ENCODE measurements at places on chromosomes 13 and 19.

GRCh38 chr13:76709851-76710250 is 176.4 kb downstream of the KCTD12 start:
- DNase-seq: no peak

GRCh38 chr13:35888457-35888883 is 242.7 kb downstream of the DCLK1 start:
- no peak for DNase-seq

DNA sequence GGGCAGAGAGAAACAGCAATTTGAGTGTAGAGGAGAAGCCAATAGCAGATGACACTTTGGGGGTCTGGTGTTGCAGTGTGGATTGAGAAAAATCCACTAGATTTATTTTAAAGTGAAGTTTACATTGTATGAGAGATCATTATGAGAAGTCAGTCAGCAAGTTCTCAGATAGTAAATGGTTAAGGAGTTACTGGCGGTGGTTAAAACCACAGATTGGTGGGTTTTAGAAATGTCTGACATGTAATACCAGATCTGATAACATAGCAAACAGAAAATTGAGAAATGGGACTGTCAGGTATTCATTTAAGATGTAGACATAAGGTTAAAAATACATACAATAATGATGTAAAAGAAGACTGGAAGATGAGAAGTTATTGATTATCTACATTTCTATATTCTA is 7.2 kb downstream of the ABHD13 start:
- DNase-seq: no peak

DNA sequence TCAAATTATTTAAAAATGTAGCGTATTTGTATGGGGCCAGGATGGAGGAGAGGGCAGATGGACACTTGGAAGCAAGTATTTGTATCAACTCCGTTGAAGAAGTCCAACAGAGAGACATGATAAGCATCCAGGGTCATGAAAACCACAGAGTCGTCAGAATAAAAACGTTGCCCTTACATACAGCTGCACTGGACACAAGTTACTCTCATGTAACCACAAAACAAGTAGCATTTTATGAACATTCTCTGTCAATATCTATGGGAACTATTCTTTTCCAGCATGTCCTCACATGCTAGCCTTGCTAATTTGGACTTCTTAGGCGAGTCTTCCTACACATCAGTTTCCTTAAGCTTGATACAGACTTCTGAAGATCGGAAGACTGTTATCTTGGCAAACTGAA is 35.0 kb downstream of the EFNB2 start:
- no peak for DNase-seq

GRCh38 chr13:110653271-110653670 is 37.9 kb downstream of the NAXD start:
- DNase-seq: no peak

DNA sequence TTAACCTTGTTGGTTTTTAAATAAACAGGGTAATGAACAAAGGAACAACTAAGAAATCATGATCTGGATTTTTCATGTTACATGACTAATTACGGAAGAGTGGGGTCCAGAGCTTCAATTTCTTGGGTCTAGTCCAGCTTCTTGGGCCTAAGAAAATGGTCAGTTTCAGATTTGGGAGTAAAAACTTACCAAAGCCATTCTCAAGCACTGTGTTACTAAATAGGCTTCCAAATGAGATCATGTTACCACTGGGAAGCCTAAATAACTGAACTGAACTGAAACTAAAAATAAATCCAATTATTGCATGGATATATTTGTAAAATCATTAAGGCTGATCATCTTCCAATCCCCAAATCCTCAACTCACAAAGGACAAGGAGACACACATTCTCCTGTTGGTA is 13.9 kb downstream of the TBC1D4 start:
- no peak for DNase-seq

- DNase-seq: no peak
Measured at GRCh38 chr13:33545492-33545891, 259.9 kb upstream of the STARD13 start.

DNA sequence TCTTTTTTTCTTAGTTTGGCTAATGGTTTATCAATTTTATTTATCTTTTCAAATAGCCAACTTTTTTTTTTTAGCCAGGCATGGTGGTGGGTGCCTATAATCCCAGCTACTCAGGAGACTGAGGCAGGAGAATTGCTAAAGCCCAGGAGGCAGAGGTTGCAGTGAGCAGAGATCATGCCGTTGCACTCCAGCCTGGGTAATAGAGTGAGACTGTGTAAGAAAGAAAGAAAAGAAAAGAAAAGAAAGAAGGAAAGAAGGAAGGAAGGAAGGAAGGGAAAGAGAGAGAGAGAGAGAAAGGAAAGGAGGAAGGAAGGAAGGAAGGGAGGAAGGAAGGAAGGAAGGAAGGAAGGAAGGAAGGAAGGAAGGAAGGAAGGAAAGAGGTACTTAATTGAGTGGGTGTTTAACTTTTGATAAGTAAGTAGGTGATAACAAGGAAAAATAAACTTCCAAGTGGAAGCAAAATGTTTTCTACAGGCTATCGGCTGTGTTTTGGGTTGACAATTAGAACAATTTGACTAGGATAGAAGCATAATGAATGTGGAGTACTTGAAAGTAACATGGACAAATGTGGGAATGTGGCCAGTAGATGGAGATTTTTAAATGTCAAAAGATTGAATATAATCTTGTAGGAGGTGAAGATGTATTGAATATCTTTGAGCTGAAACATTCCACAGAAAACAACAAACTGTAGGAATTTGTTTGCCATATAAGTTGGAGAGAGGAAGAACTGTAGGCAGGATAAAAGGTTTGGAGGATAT is 62.8 kb upstream of the MYO16 start:
- DNase-seq: no peak

DNA sequence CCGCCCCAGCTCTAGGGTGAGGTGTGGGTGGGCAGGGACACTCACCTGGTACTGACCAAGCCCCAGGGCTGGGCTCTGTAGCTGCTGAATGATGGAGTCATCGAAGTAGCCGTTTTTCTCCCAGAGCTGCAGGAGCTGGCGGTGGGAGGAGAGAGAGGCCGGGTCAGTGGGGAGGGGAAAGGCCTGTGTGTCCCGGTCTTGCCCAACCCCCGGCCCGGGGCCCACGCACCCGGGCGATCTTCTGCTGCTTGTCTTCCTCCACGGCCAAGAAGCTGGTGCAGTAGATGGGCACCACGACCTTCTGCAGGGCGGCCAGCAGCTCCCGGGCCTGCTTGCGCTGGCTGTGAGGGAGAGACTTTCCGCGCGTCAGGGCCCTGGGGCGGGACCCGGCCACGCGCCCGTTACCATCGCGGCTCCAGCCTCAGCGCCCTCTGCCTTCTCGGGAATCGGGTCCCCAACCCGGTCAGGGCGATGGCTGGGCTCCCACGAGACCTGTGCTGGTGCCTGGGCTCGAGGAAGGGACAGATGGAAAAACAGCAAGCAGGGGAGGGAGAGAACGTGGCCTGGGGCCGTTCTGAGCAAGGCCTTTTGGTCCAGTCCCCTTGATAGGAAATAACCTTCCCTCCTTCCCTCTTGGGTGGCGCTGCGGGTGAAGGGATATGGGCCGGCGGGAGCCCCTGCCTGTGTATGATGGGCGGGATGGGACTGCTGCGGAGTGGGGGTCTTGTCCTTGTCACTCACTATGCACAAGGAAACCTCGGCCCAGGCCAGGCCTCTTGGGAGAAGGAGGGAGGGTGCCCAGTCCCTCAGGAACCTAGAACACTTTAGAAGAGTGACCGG is 11.5 kb downstream of the CHERP start:
- no peak for DNase-seq

GRCh38 chr19:29422486-29423085 is 103.2 kb upstream of the VSTM2B start:
- no peak for DNase-seq

GRCh38 chr13:23703246-23703860 is 133.1 kb downstream of the TNFRSF19 start:
- DNase-seq: no peak

DNA sequence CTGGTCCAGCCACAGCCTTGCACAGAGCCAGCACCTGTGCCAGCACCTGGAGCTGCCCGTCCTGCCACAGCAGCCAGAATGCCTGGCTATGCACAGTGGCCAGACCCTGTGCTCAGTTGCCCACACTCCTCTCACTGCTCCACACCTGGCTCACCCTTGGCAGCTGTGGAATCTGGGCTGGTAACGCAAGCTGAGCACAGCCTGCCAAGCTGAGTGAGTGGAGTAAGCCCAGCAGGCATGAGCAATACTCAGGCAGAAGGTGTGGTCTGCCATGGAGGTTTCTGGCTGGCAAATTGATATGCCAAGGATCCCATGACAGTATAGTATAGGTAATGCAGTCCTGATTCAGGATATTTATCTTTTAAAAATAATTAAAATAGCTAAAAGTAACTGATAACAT is 122.2 kb downstream of the PCDH9 start:
- no peak for DNase-seq

DNA sequence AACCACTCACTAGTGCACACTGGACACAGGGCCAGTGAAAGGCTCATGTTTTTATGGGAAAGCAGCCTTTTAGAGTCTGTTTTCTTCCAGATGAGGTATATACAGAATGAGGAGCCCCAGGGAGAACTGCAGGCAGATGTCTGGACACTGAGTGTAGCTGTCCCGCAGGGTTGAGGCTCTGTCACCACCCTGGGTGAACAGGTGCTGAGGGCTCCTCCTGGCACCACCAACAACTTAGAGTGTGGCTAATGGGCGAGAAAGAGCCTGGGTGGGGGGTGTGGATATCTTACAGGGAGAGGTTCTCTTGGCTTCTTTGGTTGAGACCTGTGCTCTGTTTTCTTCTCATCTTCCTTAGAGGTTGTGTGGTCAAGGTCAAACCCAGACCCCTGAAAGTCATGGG is 202.1 kb upstream of the GPR12 start:
- DNase-seq: no peak

- DNase-seq: no peak
Measured at GRCh38 chr19:8017808-8018207, 12.4 kb upstream of the ELAVL1 start.

- no peak for DNase-seq
Measured at GRCh38 chr19:34118879-34119748, 53.2 kb upstream of the LSM14A start.

- no peak for DNase-seq
Measured at GRCh38 chr13:43377973-43378372, 354.6 kb downstream of the DNAJC15 start.

DNA sequence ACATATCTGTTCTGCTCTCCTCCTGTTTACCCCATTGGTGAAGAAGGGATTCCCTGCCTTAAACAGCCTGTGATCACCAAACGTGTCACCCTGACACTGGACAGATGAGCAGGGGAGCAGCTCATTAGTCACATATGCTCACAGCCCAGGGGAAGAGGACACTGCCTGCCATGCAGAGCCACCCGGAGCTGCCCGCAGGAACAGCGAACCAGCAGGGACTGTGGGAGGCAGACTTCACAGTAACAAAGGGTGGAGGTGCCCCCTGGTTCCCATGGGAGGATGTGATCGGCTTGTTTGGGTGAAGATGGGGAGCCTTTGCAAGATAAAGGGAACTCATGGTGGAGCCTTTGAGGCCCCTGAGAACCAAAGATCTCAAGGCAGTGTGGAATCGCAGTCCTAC is 88.6 kb upstream of the FARP1 start:
- no peak for DNase-seq

DNA sequence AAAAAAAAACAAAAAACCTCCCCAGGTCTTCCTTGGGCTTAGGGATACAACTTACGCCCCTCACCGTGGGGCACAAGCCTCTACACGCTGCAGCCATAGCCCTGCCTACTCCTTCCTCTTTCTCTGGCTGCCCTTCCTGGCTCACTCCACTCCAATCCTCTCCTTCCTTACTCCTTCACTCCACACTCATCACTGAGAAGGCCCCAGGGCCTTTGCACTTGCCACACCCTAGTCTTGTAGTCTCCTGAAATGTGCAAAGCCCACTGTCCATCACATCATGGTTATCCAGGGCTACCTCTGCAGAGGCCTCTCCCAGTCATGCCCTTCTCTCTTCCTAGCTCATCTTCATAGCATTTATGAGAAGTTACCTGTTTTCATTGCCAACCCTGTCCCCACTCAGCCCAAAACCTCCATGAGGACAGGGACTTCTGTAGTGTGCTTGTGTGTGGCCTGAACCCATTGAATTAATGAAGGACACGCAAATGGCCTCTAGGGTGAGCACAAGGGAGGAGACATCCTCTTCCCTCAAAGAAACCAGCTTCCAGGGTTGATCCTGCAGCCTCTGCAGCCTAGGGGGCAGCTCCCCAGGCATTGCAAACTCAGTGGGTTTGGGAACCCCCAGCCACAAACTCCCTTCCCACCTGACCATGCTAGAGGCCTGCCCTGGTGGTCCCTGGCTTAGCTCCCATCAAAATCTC is 7.9 kb upstream of the HSH2D start:
- DNase-seq: no peak

DNA sequence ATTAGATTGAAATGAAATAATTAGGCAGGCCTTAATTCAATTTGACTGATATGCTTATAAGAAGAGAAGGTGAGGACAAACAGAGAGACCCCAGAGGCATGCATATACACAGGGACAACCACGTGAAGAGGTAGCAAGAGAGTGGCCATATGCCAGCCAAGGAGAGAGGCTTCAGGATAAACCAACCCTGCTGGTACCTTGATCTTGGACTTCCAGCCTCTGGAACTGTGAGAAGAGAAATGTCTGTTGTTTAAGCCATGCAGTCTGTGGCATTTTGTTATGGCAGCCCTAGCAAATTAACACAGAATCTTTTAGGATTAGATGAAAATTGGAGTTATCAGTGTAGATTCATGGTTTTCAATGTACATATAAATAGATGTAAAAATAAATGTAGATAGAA is 120.1 kb downstream of the KCTD15 start:
- DNase-seq: no peak
